B cell (primary cell): ENCODE measurements at places on chromosomes 2 and 18. TPM values are rescaled to one million over a fixed set of nuclear protein-coding genes. Genes with fewer than 3 reads are reported as not detected.
A peak's percentile ranks its signal among the peaks of the same experiment; 100 is the strongest.

DNA sequence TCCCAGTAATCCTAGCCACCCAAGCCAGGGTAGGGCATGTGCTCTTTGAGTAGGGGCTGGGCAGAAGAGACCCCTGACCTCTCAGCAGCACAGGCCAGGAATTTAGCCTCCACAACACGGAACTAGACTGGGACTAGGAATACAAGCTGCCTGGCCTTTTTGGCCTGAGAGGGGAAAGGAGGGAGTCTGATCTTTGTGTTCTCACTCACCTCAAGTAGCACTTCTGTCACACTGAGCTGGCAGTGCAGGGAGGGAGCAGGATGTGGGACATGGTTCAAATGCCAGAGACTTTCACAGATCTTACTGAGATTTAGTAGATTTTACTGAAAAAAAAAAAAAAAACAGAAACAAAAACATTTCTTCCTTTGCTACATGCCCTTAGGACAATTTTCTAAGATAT lies 395.2 kb downstream of the CMPK2 start:
- DNase-seq: no peak

- DNase-seq: no peak
These were observed 158.6 kb downstream of the AQP4 start for GRCh38 chr18:26706911-26707351.

- DNase-seq: no peak
These were observed 8.4 kb downstream of the GRP start for GRCh38 chr18:59228351-59228750.

DNA sequence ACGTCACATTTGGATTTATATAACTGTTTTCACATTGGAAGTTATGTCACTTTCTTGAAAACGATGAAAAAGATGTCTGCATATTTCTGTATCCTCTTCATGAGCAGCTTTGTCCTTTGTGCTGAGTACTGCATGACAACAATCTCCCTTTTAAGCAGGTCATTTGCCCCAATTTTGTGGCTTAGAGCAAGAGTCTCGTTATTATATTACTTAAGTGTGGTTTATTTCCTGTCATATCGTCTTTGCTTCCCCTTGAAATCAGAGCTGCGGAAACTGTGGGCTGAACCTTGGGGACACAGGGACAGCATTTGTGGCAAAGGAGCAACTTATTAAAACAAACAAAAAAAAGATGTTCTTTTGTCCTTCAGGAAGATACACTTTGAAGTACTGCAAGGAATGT lies 254.0 kb upstream of the DSEL start:
- no peak for DNase-seq

DNA sequence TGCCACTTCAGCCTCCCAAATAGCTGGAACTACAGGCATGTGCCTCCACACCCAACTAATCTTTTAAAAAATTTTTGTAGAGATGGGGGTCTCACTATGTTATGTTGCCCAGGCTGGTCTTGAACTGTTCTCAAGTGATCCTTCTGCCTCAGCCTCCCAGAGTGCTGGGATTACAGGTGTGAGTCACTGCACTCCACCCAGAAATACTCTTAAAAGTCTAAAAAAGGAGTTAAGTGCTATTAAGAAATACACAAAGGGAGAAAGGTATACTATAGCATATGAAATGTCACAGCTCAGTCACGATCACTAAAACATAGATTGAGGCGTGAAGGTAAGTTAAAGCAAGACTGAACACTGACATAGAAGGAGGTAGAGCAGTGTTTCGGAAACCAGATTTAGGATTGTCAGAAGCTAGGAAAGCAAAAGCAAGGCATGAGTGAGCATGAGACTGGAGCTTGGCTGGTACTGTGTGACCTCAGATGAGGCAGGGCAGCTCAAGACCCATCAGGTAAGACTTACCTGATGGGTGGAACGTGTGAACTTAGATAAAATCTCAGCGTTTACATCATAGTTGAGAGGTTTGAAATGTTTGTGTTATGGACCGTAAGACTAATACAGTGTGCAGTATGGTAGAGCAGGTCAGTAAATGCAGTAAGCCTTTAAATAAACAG lies 9.2 kb downstream of the CCNYL1 start:
- DNase-seq: no peak

DNA sequence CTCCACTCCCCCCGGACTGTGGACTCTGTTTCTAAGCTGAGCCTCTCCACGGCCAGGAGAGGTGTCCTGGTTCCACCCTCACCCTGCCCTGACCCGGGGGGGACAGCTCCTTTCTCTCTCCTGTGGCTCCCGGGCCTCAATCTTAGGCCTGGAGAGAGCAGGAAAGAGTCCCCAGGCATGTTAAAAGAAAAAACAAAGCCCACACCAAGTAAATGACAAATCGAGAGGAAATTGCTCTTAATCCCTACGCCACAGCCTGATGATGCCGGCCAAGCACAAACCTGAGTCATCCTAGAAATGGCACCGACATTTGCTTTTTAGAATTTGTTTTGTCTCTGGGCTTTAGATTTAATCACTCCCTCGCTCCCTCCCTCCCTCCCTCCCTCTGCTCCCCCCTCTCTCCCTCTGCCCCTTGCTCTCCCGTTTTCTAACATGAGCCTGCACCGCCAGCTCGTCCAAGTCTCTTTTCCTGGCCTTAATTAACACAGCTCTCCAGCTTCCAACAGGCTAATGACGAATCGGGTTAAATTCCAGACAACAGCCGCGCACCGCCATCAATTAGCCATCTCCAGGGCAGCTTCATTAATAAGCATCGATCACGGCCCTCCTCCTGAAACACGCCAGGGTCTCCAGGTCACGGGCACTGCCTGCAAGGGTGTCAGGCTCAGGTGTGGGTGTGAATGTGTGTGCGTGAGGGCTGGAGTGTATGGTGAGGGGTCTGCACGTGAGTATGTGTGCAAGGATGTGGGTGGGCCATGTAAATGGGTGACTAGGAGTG lies 230.8 kb downstream of the CELF4 start:
- DNase-seq: no peak

- DNase-seq: no peak
These were observed 44.8 kb upstream of the EHBP1 start for GRCh38 chr2:62660582-62661262.

DNA sequence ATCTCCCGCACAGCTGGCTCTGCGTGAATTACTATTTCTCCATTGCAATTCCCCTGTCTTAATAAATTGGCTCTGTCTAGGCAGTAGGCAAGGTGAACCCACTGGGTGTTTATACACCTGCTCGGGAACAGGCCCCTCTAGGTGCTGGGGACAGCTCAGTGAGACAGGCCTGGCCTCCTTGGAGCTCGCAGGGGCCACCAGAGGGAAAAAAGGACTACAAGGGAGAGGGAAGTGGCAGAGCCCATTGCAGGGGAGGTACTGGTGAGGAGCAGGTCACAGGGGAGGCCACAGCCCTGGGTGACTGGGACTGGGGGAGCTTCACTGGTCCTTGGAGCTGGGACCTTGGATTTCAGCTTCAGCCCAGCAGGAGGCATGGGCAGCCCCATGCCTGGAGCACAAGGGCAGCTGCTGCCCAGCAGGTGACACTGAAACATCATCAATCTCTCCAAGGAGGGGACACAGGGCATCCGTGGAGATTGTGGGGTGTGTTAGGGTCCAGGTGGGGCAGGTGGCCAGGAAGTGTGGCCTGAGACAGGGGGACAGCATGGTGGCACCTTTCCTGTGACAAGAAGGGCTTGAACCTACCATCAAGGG lies 31.2 kb downstream of the NGEF start:
- DNase-seq: no peak

- no peak for DNase-seq
These were observed 189.7 kb upstream of the REV1 start for GRCh38 chr2:99679518-99679917.

DNA sequence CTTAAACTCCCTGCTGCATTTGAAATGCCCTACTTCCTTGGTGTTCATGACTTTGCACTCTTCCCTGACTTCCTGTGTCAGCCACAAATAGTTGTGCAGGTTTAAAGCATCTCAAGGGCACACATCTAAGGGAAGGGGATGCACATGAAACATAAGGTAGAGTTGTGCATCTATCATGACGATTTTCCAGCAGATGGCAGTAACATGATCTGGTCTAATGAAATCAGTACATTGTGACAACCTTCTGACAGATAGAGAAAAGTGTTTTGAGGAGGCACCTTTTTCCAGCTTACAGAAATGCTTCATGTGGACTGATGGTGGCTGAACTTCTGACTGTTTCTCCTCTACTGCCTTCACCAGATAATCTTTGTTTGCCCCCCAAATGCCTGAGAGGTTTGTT lies 238.9 kb downstream of the XIRP2 start:
- peak; percentile 2 for DNase-seq

GRCh38 chr2:230672836-230673235 lies 39.8 kb upstream of the CAB39 start:
- DNase-seq: no peak

DNA sequence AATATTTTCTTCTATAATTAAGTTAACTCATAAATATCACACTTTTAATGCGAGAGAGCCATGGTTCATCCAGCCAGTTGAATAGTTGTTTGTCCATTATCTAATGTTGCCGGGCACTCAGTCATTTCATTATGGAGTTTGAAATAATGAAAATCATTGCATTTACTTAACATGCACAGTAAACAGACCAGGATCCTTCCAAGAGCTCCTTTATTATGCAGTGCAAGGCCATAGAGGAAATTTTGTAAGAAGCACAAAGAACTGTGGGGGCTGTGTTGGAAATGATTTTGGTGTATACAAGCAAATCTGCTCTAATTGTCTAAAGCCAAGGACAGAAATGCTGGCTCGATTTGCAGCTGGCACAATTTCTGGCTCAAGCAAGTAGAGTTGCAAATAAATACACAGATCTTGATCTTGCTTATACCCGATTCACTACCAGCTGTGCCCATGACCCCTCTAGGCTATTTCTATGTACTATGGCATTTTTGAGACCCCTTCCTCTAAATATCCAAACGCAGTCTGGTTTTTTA lies 400.3 kb upstream of the HNRNPA3 start:
- no peak for DNase-seq

- DNase-seq: peak; percentile 61
These were observed 3.5 kb downstream of the CNDP2 start for GRCh38 chr18:74499633-74500032.

DNA sequence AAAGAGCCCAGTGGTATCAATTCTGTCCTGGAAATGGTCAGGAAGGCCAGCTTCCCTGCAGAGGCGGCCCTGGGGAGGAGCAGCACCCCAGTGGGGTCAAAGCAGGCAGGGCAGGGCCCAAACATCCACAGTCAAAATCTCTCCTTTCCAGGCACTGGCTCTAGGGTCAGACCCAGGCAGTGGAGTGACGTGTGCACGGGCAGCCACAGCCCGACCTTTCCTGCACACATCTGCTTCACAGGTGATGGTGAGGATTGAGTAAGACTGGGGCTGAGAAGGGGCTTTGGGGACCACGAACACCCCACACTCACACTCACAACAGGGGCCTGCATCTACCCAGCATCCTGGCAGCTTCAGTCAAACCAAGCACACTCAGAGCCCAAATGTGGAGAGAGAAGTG lies 97.8 kb upstream of the GLI2 start:
- DNase-seq: no peak

DNA sequence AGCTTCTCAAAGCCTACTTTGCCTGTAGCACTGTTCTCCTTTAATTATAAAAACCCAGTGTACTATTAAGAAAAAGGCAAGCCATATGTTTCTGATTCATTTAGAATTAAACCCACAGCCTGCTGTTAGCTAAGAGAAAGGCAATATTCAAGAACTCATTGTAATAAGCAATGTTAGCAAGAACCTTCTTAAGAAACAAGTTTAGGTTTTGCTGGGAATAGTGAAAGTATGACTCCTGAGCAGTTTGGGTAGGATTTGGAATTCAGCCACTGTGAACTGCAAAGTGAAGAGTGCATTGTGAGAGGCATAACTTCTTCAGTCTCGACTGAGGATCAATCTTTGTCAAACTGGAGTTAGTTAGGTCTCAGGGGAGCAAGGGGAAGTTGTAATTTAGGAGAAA lies 206.5 kb upstream of the NT5C1B start:
- no peak for DNase-seq

GRCh38 chr2:125796784-125797183 lies 859.2 kb upstream of the GYPC start:
- DNase-seq: no peak

DNA sequence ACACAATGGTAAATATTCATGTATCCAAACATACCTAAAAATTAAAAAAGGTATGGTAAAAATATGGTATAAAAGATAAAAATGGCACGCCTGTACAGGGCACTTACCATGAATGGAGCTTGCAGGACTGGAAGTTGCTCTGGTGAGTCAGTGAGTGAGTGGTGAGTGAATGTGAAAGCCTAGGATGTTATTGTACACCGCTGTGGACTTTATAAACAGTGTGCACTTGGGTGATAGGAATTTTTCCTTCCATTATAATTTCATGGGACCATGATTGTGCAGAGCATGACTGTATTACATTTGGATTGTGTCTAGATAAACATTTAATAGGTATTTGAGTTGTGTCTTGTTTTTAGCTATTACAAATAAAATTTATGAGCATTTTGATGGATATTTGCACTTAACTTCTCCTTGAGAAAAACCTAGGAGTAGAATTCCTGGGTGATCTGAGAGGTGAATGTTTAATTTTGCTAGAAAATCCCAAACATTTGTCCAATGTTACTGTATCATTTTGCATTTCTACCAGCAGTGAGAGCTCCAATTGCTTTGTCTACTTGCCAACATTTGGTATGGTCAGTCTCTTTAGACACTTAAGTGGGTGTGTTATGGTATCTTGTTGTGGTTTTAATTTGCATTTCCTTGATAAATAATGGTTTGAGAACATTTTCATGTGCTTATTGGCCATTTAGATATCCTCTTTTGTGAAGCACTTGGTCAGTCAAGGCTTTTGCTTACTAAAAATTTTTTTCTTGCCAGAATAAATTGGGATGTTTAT lies 81.7 kb downstream of the BCL2L11 start:
- DNase-seq: no peak

DNA sequence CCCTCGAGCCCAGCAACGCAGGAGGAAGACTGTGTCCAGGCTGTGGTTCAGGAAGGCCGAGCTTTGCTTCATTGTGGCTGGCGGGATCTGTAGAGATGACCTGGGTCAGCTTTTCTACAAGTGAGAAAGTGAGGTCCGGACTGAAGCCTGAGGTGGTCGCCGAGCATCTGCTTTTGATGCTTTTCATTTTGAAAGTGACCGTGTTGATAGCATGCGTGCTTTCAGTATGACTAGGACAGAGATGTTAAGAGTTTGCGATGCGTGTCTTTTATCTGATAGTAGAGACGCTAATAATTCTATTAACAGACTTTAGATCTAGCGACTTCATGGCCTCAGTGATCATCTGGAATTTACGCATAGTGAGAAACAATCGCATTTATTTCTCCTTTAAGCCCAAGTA lies 28.1 kb downstream of the CTDP1 start:
- DNase-seq: no peak

GRCh38 chr2:105777031-105777482 lies 32.3 kb downstream of the NCK2 start:
- peak; percentile 44 for DNase-seq

- DNase-seq: peak; percentile 2
These were observed 399.8 kb downstream of the TMEM182 start for GRCh38 chr2:103161456-103162289.

- DNase-seq: no peak
These were observed 189.6 kb upstream of the RMP24 start for GRCh38 chr18:35782926-35783325.

The CHRNG gene
- not detected in 2 replicates for total RNA-seq

The HS1BP3 gene
- 27.5 and 27.8 TPM in 2 replicates for total RNA-seq

The TMEM18 gene
- total RNA-seq: 37.8 and 38.5 TPM in 2 replicates

The ABCB11 gene
- not detected in 2 replicates for total RNA-seq

The GCKR gene
- not detected in 2 replicates for total RNA-seq

The PAIP2B gene
- 10.1 and 10.2 TPM in 2 replicates for total RNA-seq

The DNAJC5G gene
- 0.39 TPM in 1 of 2 replicates, not detected in the other for total RNA-seq

The ADRA2B gene
- 0.27 and 0.36 TPM in 2 replicates for total RNA-seq

The ANKRD29 gene
- not detected in 2 replicates for total RNA-seq

The ABCA12 gene
- not detected in 2 replicates for total RNA-seq

The AKAIN1 gene
- total RNA-seq: not detected in 2 replicates

The GTF2A1L gene
- total RNA-seq: not detected in 2 replicates

The INPP4A gene
- 22.5 and 29.9 TPM in 2 replicates for total RNA-seq

The MYCN gene
- total RNA-seq: not detected in 2 replicates

The YES1 gene
- 0.30 and 0.51 TPM in 2 replicates for total RNA-seq
